AG04450 (cell line): ENCODE measurements at places on chromosomes 2 and 18.
A peak's percentile ranks its signal among the peaks of the same experiment; 100 is the strongest.

DNA sequence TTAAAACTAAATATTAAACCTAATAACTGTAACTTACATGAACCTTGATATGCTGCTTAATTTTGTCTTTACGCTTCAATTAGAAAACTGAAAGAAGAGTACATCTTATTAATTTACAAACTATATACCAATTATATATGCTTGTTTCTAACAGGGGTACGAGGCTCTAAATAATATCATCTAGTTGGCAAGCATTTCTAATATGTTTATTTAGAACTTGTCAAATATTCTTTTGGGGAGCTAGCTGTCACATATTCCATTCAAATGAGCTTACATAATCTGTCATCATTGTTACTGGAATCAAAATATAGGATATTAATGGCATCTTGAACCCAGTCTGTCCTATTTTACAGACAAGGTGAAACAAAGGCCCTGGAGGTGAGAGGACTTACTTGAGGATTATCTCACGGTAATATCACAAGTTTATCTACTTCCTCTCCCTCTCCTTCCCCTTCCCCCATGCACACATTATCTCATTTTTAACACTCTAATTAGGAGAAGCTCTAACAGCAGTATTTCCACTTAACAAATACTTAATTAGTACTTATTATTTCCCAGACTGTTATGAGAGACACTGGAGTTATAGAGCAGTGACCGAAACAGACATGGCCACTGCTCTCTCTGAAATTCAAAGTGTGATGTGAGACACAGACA, 3.5 kb downstream of the PRKD3 start:
- DNase-seq = no peak

DNA sequence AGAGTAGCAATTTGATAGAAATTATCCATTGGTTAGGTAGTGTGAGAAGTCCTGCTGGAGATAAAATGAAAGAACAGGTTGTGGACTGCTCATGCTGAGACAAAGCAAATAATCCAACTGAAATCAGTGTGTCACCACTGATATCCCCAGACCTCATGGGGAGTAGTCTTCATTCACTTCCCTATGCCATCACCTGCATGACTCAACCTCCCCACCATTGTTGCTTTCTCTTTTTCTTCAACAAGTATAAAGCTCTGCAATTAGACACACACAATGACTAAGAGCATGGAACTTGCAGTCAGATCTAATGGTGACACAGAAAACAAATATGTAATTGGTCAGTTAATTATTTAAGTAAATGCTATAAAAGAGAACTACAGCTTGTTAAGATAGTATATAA, 475.3 kb downstream of the RIT2 start:
- no peak for DNase-seq

DNA sequence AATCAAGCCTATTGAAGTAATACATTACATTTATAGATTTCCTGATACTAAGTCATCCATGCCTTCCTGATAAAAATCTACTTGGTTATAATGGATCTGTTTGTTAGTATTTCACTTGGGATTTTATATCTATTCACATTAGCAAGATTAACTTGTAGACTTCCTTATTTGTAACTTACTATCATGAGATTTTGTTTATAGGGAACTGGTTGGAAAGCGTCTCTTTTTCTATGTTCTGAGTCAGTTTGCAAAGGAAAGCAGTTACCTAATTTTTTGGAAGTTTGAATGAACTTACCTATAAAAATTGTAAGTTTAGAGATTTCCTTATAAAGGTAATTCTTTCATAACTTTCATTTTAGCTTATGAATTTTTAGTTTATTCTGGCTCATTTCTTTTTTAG, 141.4 kb downstream of the SMAD7 start:
- no peak for DNase-seq

GRCh38 chr2:160324161-160324800, 124.2 kb upstream of the ITGB6 start:
- DNase-seq = no peak

GRCh38 chr18:6881034-6881820, 151.7 kb downstream of the ARHGAP28 start:
- peak; percentile 8 for DNase-seq

DNA sequence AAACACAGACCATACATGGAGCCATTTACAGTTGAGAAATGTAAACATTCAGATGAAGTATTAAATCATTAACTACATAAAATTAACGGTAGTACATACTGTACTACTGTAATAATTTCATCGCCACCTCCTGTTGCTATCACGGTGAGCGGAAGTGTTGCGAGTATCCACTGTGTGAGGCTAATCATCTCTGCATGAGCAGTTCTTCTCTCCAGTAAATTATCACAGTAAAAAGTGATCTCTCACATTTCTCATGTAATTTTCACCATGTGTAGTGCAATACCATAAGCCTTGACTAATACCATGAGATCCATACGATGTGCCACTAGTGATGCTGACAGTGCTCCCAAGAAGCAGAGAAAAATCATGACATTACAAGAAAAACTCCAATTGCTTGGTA, 21.9 kb downstream of the SMAD2 start:
- DNase-seq = no peak

DNA sequence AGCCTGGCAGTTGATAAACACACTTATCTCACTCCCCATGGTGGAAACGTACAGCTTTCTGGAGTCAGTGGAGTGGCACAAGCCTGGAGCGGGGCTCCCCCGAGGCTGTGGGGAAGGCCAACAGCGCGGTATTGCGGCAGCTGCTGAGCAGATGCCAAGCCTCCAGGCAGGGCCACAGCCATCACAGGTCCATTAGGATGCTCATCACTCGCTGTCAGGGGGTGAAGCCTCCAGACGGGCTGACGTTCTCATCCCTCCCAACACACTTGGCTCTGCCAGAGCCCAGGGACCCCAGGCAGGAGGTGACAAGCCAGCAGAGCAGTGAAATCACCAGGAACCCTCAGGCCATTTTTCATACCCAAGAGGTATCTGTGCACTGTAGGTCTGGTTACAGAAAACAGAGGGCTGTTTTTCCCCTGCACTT, 529.2 kb upstream of the KLHL29 start:
- no peak for DNase-seq

DNA sequence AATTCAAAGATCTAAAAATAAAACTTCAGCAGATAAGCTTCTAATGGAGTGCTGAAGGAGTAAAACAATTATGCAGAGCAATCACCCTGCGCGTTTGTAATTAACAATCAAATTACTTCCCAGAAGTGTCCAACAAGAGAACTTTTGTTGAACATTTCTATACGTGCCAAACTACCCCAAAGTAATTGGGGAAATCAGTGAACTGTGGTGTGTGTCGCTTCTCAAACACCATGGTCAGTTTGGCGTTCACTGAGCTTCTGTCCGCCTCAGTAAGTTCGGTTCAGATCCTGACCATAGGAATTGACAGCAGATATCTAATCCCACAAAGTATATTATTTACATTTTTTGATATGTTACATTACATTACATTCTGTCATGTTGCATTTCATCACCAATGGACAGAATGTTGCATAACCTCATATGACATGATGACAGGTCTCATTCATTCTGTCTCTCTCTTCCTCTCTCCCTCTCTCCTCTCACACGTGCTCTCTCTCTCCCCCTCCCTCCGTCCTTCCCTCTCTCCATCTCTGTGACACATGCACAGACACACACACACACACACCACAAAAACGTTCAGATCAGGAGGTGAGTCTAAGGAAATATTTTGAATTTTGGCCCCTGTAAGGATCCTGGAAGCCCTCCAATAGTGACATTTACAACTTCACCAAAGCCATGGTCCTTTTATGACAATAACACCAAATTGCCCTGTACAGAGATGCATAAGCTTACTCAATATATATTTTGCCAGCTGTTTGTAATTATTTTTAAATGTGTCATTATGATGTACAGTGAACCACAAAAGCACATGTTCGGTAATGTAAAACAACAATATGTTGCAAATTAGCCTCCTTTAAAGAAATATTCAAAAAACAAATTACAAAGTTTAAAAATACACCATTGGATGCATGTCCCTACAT, 269.2 kb downstream of the FIGN start:
- DNase-seq = no peak

DNA sequence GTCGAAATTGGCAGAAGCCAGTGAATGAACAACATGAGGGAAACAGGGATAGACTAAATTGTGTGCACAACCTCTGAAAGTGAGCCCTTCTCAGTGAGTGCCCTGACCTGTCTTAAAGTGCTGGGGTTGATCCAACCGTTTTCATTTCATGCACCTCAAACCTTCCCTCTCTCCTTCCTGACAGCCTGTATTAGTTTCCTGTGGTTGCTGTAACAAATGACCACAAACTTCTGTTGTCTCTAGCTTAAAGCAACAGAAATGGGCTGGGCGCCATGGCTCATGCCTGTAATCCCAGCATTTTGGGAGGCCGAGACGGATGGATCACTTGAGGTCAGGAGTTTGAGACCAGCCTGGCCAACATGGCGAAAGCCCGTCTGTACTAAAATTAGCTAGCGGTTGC, 48.8 kb upstream of the PPP1CB start:
- DNase-seq = no peak

GRCh38 chr2:134097740-134098139, 156.1 kb upstream of the MGAT5 start:
- DNase-seq = no peak

DNA sequence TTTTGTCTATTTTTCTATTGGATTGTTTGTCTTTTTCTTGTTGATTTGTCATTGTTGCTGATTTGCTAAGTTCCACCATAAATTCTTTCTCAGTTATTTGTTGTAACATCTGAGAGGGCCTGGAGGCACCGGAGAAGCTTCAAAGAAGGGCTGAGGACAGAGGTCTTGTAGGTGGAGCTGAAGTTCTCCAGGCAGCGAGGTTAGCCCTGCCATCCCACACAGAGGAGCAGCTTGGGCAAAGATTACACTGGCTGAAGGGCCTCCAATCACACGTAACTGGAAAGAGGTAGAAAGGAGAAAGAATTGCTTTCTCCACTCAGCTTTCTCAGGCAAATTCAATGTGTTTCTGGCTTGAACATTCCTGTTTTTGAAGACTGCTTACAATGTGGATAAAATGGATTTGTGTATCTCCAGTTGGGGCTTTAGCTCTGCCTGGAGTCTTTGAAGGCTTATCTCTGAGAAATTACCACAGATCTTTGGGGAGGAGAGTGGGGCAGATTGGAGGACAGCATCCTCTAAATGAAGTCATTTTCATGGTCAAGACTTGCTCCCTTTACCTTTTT, 21.1 kb upstream of the EMILIN2 start:
- no peak for DNase-seq

DNA sequence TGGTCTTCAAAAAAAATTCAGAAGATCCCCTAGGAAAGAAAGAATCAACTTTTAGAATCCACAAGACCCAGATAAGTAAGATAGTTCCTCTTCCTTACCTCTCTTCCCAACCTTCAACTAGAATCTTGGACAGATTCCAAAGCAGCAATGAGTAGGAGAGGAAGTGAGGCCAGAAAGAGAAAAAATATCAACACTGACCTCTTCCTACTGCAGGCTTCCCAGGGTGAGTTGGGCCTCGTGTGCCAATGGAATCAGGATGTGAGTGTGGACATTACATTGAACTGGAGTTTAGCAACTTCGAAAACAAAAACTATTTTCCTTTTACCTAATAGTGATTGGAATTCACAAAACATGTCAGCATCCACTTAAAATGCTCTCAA, 102.5 kb upstream of the PIEZO2 start:
- DNase-seq = no peak

DNA sequence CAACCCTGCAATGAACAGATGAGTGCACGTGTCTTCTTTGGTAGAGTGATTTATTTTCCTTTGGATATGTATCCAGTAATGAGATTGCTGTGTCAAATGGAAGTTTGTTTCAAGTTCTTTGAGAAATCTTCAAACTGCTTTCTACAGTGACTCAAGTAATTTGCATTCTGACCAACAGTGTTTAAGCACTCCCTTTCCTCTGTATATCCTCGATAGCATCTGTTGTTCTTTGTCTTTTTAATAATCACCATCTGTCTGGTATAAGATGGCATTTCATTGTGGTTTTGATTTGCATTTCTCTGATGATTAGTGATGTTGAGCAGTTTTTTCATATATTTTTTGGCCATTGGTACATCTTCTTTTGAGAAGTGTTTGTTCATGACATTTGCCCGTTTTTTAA, 1608.3 kb upstream of the ZEB2 start:
- no peak for DNase-seq

DNA sequence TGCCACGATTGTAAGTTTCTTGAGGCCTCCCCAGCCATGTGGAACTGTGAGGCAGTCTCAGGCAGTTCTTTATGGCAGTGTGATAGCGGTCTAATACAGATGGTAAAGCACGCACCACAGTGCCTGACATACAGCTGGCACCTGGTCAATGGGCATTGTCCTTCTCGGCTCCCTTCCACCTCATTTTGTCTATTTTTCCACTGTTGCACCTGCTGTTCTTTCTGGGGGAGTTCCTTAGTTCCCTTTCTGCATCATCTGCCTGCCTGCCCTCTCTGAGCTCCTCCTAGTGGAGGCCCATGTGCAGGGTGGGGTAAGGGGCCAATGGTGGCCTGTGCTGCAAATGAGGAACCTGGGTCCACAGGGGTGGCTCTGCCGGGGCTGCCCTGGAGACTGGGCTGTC, 157.6 kb downstream of the LPIN1 start:
- DNase-seq = no peak

- no peak for DNase-seq
These were observed 113.4 kb upstream of the AQP4 start for GRCh38 chr18:26978812-26979341.

DNA sequence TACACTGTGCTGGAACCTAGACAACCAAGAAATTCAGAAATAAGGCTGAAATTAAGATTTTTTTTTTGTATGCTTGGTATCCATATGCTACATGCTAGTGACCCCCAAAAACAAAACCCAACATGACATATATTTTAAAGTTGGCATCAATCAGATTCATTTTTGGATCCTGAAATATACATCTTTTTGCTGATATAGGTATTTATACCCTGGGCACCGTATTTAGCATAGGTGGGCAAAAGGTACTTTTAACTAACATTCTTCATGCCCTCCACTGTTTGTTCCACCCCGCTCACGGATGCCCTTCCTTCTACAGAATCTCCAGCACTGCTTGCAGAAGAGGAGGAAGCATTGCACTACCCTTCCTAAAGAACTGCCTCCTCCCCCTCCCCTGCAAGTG, 52.6 kb downstream of the SPOPL start:
- no peak for DNase-seq

DNA sequence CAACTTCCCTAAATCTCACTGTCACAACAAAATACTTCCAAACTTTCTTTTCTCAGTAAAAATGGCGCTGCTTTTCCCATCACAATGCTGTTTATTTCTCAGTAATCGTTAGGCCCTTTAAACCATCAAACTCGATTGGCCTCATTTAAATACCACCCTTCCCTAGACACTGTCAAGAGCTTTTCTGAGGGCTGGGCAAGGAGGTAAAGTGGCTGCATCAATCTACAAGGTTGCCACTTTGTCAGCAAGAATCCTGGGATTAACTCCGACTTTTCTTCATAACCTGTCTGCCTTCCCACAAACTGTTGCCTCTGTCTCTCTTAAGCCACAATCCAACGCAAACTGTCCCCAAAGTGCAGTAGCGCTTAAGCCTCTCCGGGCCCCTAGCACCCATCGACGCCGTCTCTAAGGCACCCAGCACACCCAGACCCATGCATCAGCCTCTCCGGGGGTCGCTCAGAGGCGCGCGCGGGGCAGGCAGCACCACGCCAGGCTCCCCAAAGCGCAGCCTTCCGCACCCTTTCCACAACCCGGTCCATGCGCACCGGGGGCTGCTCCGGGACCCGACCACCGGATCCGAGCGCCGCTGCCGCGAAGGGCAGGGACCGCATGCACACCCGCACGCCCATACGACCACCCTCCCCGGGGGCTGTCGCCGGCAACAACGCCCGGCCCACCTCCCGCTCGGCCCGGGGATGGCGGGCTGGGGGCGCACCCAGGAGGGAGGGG, 683 bp downstream of the MBOAT2 start:
- no peak for DNase-seq
